ENCODE measurements at places on chromosomes 1 and 21. TPM values are rescaled to one million over a fixed set of nuclear protein-coding genes. Genes with fewer than 3 reads are reported as not detected.

DNA sequence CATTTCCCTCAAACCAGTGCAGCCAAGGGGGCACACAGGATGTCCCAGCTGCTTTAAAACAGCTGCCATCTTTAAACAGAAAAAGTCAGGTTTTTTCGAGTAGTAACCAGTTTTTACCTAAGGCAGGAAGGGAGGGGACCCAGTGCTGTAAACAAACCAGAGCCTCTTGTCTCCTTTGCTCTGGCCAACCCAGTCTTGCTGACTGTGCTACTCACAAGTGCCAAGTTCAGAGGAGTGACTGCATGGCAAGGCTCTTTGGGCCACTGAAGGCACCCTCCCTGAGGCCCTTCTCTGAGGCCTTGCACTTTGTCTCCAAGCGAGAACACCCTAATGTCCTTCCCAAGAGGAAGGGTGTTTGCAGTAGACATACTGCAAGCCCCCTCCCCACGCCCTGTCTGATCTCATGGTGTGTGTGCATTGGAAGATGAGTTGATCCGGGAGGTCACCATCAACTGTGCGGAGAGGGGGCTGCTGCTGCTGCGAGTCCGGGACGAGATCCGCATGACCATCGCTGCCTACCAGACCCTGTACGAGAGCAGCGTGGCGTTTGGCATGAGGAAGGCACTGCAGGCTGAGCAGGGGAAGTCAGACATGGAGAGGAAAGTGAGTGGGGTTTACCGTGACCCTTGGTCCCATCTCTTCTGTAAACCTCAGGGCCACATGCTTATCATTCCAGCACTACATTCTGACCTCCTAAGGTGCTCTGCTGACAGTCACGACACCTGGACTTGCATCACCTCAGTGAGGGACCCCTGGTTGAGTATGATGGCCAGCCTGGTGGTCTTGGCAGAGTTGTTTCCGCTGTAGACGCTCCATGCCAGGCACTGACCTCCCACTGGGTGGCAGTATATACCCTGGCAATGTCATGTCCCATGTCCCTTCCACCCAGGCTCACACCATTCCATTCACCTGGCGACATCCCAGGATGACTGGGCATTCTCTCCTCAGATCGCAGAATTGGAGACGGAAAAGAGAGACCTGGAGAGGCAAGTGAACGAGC lies 4.7 kb downstream of the DNALI1 start:
- H3K4me3 ChIP-seq: no peak overlapping the region
- peaks cover 5% of the 10 kb centered on the region for H3K4me1 ChIP-seq
- no peak overlapping the region for H3K27ac ChIP-seq
- peak; percentile 35 for DNase-seq

DNA sequence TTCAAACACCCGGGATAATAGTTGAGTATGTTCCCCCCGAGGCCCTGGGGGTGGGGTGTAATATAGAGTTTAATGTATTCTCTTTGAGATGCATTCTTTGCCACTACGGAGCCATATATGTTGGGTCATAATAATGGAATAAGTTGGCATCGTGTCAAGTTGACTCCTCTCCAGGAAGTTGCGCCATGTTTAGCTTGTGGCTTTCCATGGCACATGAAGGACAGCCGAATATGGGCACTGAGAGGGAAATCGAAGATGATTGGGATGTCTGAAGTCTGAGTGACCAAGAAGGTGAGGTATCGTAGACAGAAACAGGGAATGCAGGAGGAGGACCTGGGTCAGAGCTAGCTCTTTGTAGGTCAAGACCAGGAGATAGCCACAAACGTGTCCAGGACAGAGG lies 92.6 kb downstream of the PAX7 start:
- H3K36me3 ChIP-seq: no peaks in the 10 kb centered on the region
- no peaks in the 10 kb centered on the region for H3K4me1 ChIP-seq
- no peak overlapping the region for H3K4me3 ChIP-seq
- no peak overlapping the region for H3K27ac ChIP-seq

PGBD5 gene
- 0.27 TPM for total RNA-seq

DNA sequence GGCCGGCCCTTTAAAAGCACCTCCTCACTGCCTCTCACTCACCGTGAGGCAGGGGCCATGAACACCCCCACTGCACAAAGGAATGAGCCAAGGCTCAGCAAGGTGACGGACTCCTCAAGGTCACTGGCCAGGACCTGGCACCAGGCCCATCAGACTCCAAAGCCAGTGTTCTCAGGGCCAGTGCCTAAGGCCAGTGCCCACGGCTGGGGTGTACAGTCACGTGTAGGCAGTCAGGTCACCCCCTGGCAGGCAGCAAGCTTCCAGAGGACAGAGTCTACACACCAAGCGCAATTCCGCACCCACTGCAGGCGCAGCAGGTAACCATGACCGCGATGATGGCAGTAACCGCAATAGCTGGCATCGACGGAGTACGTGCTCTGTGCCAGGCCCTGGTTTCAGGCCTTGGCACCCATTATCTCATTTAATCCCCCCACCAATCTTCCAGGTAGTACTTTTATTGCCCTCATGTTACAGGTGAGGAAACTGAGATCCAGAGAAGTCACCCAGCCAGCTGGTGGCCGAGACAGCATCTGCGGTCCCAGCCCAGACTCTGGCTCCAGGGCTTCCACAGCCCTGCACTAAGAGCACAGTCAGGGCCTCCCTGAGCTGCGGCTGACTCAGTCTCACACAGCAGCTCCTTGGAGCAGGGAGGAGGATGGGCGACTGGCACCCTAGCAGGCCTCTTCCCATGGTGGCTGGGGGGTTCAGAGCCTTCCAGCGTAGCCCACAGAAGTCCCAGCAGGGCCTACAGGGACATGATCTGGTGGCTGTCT lies 27.0 kb downstream of the RAP1GAP start:
- H3K27me3 ChIP-seq: no peaks in the 10 kb centered on the region
- H3K27ac ChIP-seq: no peak overlapping the region
- H3K4me1 ChIP-seq: peaks cover 43% of the 10 kb centered on the region
- no peak overlapping the region for H3K4me3 ChIP-seq
- no peaks in the 10 kb centered on the region for H3K36me3 ChIP-seq
- DNase-seq: no peak

- H3K4me1 ChIP-seq: no peaks in the 10 kb centered on the region
- no peaks in the 10 kb centered on the region for H3K36me3 ChIP-seq
- no peak overlapping the region for H3K27ac ChIP-seq
- H3K27me3 ChIP-seq: no peaks in the 10 kb centered on the region
- H3K4me3 ChIP-seq: no peak overlapping the region
These were observed 242.3 kb downstream of the SDCCAG8 start for GRCh38 chr1:243497939-243498681.

UBIAD1 gene
- total RNA-seq: 17.2 TPM

DNA sequence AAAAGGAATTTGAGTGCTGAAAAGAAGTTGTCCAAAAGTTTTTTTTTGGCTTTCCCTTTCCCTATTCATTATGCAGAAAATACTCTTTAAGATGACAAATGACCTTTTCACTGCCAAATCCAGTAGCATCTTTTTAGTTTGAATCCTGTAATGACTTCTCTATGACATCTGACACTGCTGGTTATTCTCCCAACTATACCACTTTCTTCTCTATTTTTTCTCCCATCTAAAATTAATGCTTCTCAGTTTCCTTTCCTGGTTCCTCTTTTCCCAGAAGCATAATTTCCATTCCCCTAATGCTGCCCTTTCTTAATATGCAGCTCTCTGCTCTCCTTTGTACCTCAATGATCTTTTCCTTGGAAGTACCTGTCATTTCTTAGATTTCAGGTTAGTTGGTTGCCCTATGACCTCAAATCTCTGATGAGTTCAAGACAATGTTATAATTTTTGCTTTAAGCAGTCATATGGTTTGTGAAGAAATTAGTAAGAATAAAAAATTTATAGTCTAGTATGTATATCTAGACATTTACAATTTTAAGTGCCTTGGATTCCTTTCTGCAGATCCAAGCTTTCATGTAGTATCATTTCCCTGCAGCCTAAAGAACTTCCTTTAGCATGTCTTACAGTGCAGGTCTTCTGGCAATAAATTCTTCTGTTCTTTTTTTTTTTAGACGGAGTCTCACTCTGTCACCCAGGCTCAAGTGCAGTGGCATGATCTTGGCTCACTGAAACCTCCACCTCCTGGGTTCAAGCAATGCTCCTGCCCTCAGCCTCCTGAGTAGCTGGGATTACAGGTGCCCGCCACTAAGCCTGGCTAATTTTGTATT lies 150.8 kb downstream of the CDC42BPA start:
- no peak overlapping the region for H3K4me3 ChIP-seq
- H3K27me3 ChIP-seq: no peaks in the 10 kb centered on the region
- DNase-seq: no peak

DNA sequence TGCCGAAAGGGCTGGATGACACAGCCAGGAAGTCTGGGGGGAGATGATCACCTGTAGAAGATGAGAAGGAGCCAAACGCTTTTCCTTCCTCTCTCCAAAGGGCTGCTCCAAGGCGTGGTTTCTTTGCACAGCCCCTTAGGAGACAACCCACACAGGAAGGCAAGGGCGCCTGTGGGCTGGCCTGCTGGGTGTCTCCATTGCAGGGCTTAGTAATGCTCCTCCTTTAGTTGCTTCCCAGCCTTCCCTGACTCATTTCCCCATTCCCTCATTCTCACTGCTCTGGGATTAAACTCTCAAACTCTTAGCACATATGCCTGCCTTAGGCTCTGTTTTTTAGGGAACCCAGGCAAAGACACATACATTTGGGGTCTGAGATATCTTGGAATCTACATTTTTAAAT lies 1.7 kb upstream of the CLCA1 start:
- no peaks in the 10 kb centered on the region for H3K27me3 ChIP-seq
- no peak overlapping the region for H3K4me3 ChIP-seq
- no peaks in the 10 kb centered on the region for H3K4me1 ChIP-seq
- no peak for DNase-seq
- no peaks in the 10 kb centered on the region for H3K36me3 ChIP-seq

RIIAD1 gene
- total RNA-seq: 0.12 TPM

NCF2 gene
- 0.25 TPM for total RNA-seq

- H3K4me3 ChIP-seq: peak overlapping the region; percentile 16
- no peaks in the 10 kb centered on the region for H3K36me3 ChIP-seq
- H3K4me1 ChIP-seq: no peaks in the 10 kb centered on the region
- DNase-seq: no peak
These were observed 187.5 kb downstream of the TPR start for GRCh38 chr1:186187601-186188000.

DNA sequence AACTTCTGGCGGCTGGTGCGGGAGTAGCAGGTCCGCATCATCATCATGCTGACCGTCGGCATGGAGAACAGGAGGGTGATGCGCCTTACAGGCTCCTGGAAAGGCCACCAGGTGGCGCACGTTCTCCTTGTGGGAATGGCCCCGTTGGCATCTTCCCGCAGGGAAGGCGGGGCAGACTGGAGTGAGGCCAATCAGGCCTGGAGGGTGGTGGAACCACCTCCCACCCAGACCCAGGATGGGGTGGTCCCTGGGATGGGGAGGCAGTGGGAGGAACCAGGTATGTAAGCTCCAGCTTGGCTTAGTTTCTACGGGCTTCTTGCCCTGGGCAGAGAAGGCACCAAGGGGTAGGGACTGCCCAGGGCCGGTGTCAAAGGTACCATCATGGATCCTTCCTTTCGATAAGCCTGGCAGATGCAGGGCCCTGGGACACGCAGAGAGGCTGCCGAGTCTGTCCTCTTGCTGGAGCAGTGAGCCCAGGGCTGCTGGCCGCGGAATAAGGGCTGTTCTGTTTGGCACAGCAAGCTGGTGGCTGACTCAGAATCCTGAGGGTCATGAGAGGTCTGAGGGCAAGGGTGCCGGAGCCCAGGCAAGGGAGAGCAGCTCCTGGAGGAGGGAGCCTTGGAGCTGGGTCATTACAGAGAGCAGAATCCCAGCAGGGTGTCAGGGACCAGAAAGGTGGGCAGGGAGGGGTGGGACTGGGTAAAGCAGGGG lies 8.7 kb upstream of the LGR6 start:
- no peak overlapping the region for H3K4me3 ChIP-seq
- H3K4me1 ChIP-seq: peaks cover 11% of the 10 kb centered on the region
- no peak overlapping the region for H3K27ac ChIP-seq
- H3K27me3 ChIP-seq: no peaks in the 10 kb centered on the region
- peak; percentile 88 for DNase-seq

DNA sequence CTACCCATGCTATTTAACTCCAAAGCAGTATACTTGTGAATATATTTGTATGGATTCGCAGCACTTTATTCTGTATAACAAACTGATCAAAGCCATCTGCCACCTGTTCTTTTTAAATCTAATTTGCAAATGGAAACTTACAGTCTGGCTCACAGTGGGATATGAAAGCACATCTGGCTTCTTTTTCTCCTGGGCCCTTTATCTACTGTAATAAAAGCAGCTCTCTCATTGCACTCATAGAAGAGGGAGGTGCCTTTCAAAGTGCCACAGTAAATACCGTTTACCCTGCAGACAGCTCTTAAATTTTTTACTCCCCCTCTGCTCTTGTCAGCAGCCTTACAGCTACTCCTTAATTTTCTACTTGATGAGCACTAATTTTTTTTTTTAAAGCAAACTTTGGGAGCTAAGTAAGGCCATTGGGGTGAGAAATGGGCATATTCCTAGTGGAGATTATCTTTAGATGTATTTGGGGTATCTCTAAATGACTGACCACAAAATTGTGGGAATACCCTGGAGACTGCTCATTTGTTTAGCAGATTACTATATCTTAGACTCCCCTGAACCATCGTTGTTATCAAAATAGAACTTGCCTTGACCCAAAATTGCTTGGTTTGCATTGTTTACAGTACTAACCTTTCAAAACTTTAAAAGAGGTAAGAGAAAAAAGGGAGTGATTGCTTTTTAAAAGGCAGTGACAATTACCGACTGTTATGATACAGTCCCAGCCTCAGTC lies 110.1 kb downstream of the VPS13D start:
- H3K36me3 ChIP-seq: no peaks in the 10 kb centered on the region
- no peak for DNase-seq
- no peak overlapping the region for H3K4me3 ChIP-seq
- no peak overlapping the region for H3K27ac ChIP-seq
- no peaks in the 10 kb centered on the region for H3K4me1 ChIP-seq

DNA sequence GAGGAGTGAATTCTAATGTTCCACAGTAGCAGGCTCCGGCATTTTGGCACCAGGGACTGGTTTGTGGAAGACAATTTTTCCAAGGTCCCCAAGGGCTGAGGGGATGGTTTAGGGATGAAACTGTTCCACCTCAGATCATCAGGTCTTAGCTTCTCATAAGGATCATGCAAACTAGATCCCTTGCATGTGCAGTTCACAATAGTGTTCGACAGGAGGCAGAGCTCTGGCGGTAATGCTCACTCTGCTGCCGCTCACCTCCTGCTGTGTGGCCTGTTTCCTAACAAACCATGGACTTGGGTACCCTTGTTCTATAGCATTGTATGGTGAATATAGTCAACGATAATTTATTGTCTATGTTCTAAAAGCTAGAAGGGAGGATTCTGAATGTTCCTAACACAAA lies 16.6 kb downstream of the CRNN start:
- H3K36me3 ChIP-seq: no peaks in the 10 kb centered on the region
- no peak overlapping the region for H3K4me3 ChIP-seq
- peaks cover 12% of the 10 kb centered on the region for H3K4me1 ChIP-seq
- H3K27ac ChIP-seq: no peak overlapping the region
- peak; percentile 32 for DNase-seq

GRCh38 chr1:25232866-25233784 lies 823 bp upstream of the SYF2 start:
- H3K27ac ChIP-seq: peak overlapping the region; percentile 74
- DNase-seq: peak; percentile 83
- peak overlapping the region; percentile 96 for H3K4me3 ChIP-seq
- H3K36me3 ChIP-seq: peaks cover 11% of the 10 kb centered on the region

ATP6V1G3 gene
- not detected for total RNA-seq
